NCI-H2107 (cell line): ENCODE measurements at places on chromosomes 6 and 20.

- DNase-seq = no peak
Observed at GRCh38 chr6:96212066-96212465, 196.3 kb downstream of the FUT9 start.

- DNase-seq = no peak
Observed at GRCh38 chr20:58623579-58624473, 27.3 kb upstream of the STX16 start.

DNA sequence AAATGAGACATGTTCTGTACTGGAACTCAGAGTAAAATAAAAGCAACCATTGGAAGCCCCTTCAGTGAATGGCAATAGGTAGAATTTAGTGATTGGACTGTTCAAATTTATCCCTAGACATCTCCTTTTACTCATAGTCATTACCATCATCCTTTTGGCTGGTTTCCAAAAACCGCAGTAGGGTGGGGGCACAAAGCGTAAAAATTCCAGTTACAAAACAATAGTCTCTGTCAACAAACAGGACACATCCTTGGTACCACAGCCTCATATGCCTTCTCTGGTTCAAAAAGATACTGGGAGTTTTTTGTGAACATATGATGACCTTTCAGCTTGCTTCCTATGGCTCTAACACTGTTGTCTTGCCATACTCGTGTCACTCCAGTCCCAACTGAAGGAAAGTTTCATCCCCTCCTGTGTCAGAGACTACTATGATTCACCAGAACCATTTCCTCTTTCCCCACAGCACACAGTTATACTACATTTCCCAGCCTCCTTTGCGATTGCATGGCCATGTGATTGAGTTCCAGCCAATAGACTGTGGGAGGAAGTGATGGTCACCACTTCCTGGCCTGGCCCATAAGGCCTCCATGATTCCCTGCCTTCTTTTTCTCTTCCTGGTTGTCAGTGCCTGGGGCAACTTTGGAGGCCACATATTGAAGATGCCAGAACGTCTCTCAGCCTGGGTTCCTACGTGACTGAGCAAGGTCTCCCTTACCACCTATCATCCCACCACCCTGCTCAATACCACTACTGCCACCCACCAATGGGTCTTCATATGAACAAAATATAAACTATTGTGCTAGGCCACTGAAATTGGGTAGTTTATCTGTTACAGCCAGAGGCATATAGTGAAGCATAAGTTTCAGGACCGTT, 162.4 kb downstream of the ID4 start:
- no peak for DNase-seq

- no peak for DNase-seq
Observed at GRCh38 chr6:118146584-118146983, 239.5 kb downstream of the SLC35F1 start.

DNA sequence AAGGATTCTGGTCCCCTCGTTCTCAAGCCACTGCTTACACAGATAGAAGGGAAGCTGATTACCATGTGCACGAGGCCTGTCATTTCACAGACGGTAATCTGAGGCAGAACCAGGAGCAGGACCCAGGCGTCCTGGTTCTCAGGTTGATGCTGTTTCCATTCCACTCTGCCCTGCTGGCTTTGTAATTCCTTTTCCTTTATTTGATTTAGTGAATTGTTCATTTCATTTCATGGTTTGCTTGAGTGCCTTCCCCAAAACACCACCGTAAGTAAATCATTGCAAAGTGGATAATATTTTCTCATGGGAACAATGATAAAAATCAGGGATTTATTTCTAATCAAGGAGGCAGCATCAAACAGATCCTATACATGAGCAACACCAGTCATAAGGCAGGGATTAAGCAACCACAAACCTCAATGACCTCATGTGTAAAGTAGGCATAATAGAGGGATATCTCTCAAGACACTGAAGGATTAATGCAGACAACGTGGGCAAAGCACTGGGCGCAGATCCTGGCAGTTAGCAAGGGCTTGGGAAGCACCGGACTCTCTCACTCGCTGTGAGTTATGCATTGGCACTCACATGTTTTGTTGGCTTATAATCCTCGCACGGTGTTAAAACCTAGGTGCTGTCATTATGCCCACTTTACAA, 229.5 kb upstream of the FOXQ1 start:
- no peak for DNase-seq

DNA sequence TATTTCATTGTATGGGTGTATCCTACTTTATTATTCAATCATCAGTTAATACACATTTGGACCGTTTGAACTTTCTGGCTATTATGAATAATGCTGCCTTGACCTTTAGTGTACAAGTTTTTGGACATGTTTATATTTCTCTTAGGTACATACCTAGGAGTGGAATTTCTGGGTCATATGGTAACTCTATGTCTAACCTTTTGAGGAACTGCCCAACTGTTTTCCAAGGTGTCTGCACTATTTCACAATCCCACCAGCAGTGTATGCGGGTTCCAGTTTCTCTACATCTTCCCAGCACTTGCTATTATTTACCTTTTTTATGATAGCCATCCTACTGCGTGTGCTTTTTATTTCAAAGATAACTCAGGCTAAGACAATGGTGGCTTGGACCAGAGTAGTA, 14.3 kb upstream of the SLC13A3 start:
- no peak for DNase-seq

GRCh38 chr6:84242265-84242664, 14.8 kb upstream of the CEP162 start:
- no peak for DNase-seq

DNA sequence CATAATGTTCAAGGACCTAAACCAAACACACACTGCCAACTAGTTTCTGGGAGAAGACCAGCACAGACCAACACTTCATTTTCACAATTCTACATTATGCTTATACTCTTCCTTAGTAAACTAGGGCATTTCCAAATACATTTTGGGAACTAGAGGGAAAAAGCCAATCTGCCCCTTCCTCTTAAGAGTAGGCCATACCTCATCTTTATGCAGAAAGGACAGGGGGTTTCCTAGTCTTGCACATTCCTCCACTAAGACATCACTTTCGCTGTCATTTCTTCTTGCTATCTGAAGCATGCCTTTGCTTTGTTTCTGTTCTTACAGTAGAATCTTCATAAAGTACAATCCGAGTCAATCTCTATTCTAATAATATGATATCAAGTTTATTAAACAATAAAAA, 105.7 kb downstream of the SMLR1 start:
- DNase-seq = no peak

GRCh38 chr6:57024775-57025174, 21.7 kb upstream of the KIAA1586 start:
- DNase-seq = no peak

GRCh38 chr20:60485012-60485760, 527.0 kb downstream of the CDH26 start:
- DNase-seq = no peak

DNA sequence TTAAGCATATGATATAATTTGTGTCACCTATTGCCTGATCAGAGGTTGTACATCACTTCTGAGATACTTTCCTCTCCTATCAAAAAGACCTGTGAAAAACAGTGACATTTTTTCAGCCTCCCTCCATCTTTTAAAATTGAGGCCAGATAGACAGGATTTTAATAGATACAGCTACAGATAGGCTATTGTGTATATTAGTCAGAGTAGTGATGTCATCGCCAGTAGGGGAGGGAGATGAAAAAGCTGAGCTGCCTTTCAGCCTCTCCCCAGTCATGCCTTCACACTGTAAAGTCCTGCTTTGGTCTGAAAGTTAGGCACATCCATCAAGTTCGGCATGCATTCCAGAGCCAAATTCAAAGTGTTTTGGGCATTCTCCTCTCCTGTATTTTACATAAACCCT, 7.9 kb upstream of the PABPC1L start:
- DNase-seq = no peak

- no peak for DNase-seq
Observed at GRCh38 chr20:50713657-50714101, 17.7 kb upstream of the PARD6B start.

GRCh38 chr20:9912858-9913434, 74.1 kb upstream of the PAK5 start:
- DNase-seq = no peak
